Activated T-cell treated with anti-CD3 and anti-CD28 coated beads, Interleukin-2, amount 50 U/mL, for 24 hours (primary cell): ENCODE measurements at places on chromosomes 5 and 9.

- H3K27me3 ChIP-seq: peaks cover 11% of the 10 kb centered on the region
- no peak for DNase-seq
These were observed 161.4 kb upstream of the GAS1 start for GRCh38 chr9:87108661-87109060.

DNA sequence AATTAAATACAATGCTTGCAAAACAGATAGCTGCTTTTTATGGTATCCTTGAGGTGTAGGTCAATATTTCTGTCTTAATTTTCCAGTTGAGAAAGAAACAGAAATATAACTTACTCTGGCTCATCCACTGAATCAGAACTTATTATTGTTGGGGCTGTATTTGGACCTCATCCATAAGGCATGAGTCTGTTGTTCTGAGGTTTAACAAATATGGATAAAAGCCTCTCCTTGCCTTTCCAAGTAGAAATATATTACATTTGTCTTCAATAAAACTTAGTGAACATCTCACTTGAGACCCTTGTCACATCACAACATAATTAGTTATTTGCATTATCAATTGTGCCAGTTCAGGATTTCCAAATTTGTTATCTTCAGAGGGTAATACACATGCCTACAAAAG, 525.8 kb downstream of the AGTPBP1 start:
- H3K36me3 ChIP-seq: no peaks in the 10 kb centered on the region
- no peak for DNase-seq
- H3K4me1 ChIP-seq: peaks cover 10% of the 10 kb centered on the region
- no peak overlapping the region for H3K4me3 ChIP-seq
- peaks cover 25% of the 10 kb centered on the region for H3K27me3 ChIP-seq

DNA sequence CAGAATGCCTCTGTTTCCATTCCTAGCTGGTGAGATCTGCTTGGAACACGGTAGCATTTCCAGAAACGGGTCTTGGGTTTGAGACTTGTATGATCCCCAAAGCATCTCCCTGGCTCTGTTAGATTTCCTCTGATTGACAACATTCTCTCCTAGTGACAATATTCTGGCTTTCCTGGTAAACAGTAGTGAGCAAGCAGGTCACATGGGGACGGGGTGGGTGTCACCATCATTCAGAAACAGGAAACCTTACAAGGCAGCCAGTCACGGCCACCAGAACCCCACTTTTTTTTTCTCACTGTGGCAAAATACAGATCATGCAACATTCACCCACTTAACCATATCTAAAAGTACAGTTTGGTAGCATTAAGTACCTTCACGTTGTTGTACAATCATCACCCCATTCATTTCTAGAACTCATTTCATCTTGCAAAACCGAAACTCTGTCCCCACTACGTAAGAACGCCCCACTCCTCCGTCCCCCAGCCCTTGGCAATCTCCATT, 90.1 kb upstream of the LMX1B start:
- peaks cover 41% of the 10 kb centered on the region for H3K4me1 ChIP-seq
- peak overlapping the region; percentile 63 for H3K27ac ChIP-seq
- peaks cover 51% of the 10 kb centered on the region for H3K27me3 ChIP-seq
- no peaks in the 10 kb centered on the region for H3K36me3 ChIP-seq
- H3K4me3 ChIP-seq: peak overlapping the region; percentile 3
- DNase-seq: no peak

- H3K4me1 ChIP-seq: no peaks in the 10 kb centered on the region
- no peak for DNase-seq
- peaks cover 13% of the 10 kb centered on the region for H3K27me3 ChIP-seq
- H3K36me3 ChIP-seq: no peaks in the 10 kb centered on the region
- H3K4me3 ChIP-seq: no peak overlapping the region
These were observed 15.5 kb upstream of the SLC36A3 start for GRCh38 chr5:151318850-151319732.

- H3K27me3 ChIP-seq: no peaks in the 10 kb centered on the region
- peaks cover 20% of the 10 kb centered on the region for H3K4me1 ChIP-seq
- H3K4me3 ChIP-seq: peak overlapping the region; percentile 50
- peak overlapping the region; percentile 96 for H3K27ac ChIP-seq
- peak; percentile 91 for DNase-seq
These were observed 27.0 kb upstream of the ERGIC1 start for GRCh38 chr5:172806897-172807672.

GRCh38 chr5:163731256-163731655, 225.8 kb downstream of the MAT2B start:
- H3K4me1 ChIP-seq: no peaks in the 10 kb centered on the region
- no peaks in the 10 kb centered on the region for H3K27me3 ChIP-seq
- H3K36me3 ChIP-seq: no peaks in the 10 kb centered on the region
- H3K4me3 ChIP-seq: no peak overlapping the region

- no peaks in the 10 kb centered on the region for H3K4me1 ChIP-seq
- H3K36me3 ChIP-seq: no peaks in the 10 kb centered on the region
- no peak for DNase-seq
These were observed 15.2 kb downstream of the VAV2 start for GRCh38 chr9:133976887-133977286.

GRCh38 chr5:1809416-1810035, 8.3 kb downstream of the NDUFS6 start:
- H3K4me1 ChIP-seq: peaks cover 35% of the 10 kb centered on the region
- DNase-seq: no peak
- peaks cover 100% of the 10 kb centered on the region for H3K36me3 ChIP-seq

- peaks cover 3% of the 10 kb centered on the region for H3K4me1 ChIP-seq
- H3K27ac ChIP-seq: peak overlapping the region; percentile 13
- no peaks in the 10 kb centered on the region for H3K27me3 ChIP-seq
- no peak for DNase-seq
- peaks cover 70% of the 10 kb centered on the region for H3K36me3 ChIP-seq
These were observed 39.2 kb downstream of the NADK2 start for GRCh38 chr5:36202521-36202961.

DNA sequence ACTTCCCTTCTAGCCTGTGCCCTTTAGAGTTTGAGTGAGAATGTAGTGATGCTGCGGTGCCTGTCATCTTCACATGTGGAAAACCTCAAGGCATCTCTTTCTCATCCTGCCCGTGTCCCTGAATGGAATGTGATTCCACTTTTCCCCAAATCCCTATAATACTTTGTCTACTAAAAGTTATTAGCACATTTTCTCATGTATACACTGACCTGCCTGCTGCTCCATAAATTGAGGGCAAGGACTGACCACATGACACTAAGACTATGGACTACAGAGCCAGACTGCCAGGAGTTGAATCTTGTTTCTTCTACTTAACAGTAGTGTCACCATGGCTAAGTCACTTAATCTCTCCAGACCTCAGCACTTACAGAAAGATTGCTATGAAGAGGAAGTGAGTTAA, 93.0 kb downstream of the TEK start:
- H3K4me3 ChIP-seq: no peak overlapping the region
- H3K36me3 ChIP-seq: no peaks in the 10 kb centered on the region
- peaks cover 14% of the 10 kb centered on the region for H3K27me3 ChIP-seq
- H3K4me1 ChIP-seq: no peaks in the 10 kb centered on the region

DNA sequence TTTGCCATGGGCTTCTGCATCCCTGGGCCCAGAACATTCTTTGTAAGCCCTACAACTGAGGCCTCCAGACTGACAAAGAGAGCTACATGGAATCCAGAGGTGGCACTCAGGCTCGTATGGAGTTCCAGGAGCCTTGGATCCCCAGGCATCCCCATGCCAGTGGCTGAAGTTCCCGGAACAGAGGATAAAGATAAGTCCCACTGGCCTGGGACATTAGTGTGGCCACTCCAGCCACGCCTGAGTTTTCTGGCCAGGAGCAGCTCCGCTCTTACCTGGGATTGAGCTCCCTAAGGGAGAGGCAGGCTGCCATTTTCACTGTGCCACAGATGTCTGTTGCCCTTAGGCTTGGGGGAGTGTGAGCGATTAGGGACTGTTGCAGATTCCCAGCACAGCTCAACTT, 656.3 kb upstream of the FAM174A start:
- H3K4me1 ChIP-seq: no peaks in the 10 kb centered on the region
- H3K27ac ChIP-seq: no peak overlapping the region
- no peak overlapping the region for H3K4me3 ChIP-seq
- H3K36me3 ChIP-seq: no peaks in the 10 kb centered on the region
- no peak for DNase-seq
